ENCODE measurements at places on chromosomes 11 and 22.

DNA sequence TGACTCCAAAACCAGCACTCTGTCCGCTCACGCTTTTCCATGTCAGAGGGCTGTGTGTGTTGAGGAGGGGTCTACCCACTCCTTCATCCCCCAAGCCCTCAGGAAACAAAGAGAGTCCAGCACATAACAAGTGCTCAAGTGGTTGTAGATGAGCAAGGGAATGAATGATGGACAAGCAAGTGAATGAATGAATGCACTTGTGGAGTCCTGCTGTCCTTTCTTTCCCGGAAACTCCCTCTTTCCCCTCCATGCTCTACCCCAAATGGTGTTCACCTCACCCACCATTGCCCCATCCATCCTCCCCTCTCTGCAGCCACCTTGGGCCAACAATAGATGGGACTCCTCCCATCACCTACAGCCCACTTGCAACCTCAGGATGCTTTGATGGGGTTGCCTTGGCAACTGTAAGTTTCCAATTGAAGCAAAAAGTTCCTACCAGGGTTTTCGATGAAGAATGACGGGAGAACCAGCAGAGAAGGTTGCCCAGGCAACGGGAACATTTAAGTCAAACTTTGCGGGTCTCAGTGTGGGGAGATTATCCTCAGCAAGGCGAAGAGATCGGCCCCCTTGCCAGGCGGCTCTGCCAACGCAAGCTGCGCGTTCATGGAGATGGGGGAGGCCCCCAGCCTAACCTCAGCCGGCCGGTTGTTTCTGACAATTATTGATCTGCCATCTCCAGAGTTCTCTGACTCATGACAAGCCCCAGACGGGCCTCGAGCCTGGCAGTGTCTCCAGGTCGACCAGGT, 51.1 kb downstream of the MCM5 start:
- no peak for DNase-seq

- no peak for DNase-seq
These were observed 983 bp downstream of the EHF start for GRCh38 chr11:34621876-34622275.

- no peak for DNase-seq
These were observed 23.2 kb upstream of the PDGFB start for GRCh38 chr22:39267974-39268373.

GRCh38 chr11:12199231-12199948, 89.0 kb downstream of the MICAL2 start:
- no peak for DNase-seq

GRCh38 chr11:124865181-124865901, at the start of gene ROBO3:
Gene ROBO3, plus strand, starts transcription at chr11:124865432. Its CDS starts 146 bp downstream, at chr11:124865578.
- DNase-seq: no peak

GRCh38 chr22:18044548-18045271, 20.3 kb upstream of the MICAL3 start:
- DNase-seq: no peak

DNA sequence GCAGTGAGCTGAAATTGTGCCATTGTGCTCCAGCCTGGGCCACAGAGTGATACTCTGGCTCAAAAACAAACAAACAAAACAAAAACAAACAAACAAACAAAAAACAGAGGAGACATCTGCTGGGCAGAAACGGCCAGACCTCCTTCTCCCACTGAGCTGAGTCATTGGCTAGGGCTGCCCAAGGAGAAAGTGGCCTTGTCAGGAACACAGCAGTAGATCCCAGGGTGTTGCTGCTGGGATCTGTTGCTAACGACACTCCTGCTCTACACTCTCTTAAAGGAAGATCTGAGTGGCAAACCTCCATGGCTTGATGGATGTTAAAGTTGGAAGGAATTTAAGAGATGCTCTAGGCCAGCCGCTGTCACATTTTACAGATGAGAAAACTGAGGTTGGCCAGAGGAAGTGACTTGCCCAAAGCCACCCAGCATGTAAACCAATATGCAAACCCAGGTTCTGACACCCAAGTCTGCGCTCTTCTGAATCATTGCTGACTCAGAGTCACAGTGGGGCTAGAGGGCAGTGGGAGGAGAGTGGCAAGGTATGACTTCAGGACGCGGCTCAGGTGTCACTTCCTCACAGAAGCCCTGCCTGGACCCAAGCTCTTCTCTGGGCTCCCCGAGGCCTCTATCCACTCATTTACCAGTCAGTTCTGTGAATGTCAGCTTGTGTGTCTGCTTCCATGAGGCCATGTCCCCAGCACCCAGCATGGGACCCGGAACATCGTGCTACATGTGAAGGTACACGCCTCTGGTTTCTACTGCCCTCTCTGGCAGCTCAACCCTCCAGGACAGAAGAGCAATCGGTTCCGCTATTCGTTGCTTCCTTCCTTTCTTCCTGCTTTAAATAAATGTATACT, 11.3 kb upstream of the GDPD5 start:
- no peak for DNase-seq

DNA sequence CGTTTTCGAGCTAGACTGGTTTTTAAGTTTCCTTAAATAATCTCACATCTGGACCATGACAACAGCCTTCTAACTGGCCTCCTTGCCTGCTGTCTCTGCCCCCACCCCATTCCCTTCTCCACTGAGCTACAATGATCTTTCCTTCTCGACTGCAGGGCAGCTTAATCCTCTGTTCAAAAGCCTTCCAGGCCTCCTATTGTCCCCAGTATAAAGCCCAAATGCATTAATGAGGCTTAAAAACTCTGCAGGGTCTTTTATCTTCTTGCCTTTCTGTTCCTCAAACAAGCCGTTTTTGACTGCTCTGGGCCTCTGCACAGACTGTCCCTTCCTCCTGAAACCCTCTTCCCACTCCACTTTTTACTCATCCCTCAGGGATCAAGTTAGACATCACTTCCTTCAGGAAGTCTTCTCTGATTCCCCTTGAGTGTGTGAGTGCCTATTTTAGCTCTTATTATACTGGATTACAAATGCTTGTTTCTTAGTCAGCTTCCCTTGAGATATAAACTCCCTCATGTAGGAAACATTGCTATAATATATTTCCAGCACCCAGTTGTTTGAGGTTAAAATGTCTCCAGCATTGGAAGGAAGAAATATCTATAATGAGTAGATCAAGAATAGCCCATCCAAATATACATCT, 23.6 kb upstream of the PAMR1 start:
- DNase-seq: no peak

DNA sequence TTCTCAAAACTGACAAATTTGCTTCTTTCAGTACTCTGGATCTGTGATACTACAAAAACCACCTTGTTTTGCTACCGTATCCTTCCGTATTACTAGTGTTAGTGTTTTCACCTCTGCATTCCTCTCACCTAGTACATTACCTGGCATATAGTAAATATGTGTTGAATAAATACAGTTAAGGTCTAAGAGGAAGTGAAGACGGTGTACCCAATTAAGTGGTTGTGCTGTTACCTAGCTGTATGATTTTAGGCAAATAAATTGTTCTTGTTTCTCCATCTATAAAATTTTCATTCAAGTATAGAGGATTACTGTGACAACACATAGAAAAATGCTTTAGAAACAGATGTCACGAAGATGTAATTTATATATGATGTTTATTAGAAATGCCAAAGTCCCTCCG, 8.9 kb downstream of the BCL2L13 start:
- no peak for DNase-seq

GRCh38 chr11:113574171-113574570, 99.0 kb upstream of the DRD2 start:
- DNase-seq: no peak

DNA sequence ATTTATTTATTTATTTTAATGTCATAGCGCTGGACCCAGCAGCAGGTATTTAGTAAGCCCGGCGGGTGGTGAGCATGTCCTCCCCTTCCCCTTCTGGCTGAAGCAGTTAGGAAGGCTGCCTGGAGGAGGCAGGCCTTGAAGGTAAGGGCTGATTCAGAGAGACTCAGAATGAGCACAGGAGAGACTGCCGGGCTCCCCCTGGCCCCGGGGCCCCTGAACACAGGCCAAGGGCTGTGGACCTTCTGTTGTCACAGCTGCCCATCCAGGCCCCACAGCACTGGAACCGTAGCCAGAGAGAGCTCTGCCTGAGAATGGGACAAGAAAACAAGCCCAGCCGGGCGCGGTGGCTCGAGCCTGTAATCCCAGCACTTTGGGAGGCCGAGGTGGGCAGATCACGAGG, 52.8 kb downstream of the KCNJ4 start:
- no peak for DNase-seq

DNA sequence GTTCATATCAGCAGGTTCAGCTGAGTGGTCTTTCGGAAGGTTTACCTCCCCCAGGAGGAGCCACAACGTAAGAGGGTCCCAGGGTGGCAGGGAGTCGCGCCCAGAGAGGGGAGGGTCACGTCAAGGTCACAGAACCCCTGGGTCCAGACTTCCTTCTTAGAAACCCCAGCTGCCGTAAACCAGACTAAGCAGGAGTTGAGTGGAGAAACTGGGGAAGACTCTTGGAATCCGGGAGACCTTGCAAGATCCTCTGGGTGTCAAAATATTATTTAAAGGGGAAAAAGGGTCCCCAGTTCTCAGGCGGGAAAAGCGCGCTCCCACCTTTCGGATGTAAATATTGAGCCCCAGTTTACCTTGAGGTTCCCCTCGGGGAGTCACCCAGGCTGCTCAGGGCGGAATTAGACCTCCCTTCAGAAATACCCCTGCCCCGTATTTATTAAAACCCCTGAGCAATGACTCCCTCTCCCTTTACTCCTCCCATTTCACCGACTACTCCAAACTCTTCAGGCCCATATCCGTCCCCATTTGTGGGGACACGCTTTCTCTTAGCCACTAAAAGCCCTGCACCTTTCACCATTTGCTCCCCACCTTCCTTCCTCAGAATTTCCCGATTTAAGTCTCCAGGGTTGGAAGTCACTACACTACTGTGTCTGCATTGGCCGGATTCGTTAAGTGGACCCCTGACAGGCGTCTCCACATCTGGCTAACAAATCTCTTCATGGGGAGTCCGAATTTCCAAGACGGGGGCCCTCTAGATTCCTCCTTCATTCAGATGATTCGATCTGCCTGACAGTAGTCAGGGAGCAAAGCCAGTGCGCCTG, 4.2 kb downstream of the SLC17A6 start:
- DNase-seq: no peak

GRCh38 chr11:64501500-64502427, 89.3 kb upstream of the SLC22A12 start:
- DNase-seq: no peak

GRCh38 chr11:100647861-100648260, 39.2 kb upstream of the ARHGAP42 start:
- DNase-seq: no peak

DNA sequence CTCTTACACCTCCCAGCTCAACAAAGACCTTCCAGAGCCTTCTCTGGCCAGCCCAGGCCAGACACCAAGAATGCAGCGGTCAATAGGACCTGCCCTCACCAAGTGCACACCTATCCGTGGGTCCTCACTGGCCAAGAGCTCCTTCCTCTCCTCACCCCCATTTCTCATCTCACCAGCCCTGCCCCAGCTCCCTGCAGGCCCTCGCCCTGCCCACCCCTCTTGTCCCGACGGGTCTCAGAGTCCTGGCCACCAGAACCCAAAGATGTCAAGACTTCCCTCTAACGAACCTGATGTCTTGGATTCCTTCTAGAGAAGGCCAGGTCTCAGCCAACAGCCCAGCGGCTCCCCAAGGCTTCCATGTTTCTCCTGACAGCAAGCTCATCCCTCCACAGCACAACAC, 43.6 kb downstream of the IGF2 start:
- no peak for DNase-seq

DNA sequence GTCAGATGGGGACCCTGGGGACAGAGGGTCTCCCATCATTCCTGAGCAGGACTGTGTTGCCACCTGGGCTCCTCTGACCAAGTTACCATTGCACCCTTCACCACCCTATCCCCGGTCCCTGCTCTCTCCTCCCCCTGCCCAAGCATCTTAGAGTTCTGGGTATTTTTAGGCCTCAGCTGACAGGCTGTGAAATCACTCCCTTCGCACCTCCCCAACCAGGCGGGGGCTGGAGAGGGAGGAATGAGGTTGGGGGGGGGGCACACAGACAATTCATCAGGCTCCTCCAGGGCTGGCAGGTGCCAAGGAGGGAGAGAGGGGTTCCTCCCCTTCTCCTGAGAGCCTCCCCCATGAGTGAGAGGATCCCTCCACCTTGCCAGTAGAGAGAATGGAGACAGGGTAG, 9.0 kb downstream of the SYT7 start:
- DNase-seq: no peak

DNA sequence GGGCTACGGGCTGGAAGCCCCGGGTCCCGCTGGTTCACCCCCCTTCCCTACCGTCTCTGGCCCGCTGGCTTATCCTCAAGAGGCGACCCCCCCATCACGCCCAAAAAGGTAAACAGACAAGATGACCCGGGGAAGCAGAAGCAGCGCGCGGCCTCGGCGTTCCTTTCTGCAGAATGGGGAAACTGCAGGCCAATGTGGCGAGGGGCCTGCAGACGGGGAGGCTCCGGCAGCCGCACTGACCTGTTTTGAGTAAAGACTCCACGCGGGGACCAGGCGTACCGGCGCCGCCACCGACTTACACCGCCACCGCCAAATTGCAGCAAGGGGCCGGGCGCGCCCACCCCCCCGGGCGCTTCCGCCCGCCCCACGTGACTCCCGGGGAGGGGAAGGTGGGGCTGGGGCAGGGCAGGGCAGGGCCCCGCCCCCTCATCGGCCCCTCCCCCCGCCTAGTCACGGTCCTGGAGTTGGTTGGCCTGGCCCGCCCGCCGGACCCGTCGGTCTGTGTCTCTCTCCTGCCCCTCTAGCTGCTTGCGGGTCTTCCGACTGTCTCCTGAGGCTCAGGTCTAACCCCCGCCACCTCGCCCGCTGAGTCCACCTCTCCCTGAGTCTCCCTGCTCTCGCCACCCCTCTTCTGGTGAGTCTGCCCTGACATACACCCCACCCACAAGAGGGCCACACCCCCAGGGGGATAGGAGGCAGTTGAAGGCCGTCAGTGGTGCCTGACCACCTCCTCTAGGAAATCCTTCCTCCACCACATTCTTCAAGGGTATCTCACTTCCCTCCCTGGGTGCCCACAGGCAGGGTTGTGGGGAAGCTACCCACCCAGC, at the start of gene ARAP1:
TSS of gene ARAP1 (minus strand) at position 321 of the 827 bp plus-strand sequence. CDS start 25,280 bp downstream, outside the sequence.
- DNase-seq: peak; percentile 52

DNA sequence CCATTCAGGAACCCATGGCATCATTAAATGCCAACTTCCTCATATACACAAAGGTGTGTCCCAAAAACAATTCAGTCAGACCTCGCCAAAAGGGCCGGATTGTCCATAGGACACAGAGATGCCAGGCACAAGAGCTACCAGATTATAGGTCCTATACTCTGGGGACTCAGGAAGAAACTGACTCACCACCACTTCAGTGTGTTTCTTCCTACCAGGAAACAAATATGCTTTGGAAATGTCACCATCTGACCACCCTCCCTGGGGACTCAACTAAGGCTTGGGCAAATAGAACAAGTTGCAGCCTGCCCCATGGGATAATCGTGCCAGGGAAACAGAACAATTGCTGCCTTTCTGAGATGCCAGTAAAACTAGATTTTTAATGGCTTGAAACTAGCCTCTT, 11.7 kb downstream of the POU2AF3 start:
- DNase-seq: no peak

All from omental fat pad (tissue), 4 donors.